Fibroblast of villous mesenchyme (primary cell): ENCODE measurements at places on chromosomes 12 and 14. TPM values are rescaled to one million over a fixed set of nuclear protein-coding genes. Genes with fewer than 3 reads are reported as not detected.
A peak's percentile ranks its signal among the peaks of the same experiment; 100 is the strongest.

DNA sequence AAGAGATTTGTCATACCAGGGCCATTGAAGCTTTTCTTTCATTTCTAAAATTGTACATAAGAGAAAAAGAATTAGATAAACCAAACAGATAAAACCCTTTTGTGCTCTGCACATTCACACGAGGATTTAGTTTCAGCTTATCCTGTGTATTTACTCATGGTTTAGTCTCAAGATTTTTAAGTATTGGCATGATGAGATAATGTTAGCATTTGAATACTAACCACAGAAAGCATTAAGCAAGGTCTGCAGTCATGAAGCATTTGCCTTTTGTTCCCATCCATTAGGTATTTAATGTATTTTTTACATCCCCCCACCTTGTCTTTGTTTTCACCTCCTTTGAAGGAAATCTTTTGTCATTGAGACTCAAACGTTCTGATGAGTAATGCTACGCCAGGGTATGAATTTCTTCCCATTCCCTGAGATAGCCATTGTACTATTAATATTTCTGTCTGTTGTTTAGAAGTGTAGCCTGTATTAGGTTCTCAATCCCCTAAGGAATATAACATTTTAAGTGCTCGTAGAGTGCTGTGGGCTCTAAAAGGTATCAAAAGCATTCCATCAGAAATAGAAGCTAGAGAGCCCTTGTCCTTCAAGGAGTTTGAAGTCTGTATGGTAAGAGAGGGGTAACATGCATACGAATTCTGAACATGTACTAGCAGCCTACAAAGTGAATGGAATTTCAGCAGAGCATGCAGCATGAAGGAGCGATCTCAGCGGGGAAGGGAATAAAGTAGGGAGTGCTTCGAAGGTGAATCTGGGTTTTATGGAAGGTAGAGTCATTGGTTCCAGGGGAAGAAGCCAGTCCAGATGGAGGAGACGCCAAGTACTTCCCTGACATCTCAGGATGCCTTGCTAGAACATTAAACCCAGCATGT lies 22.3 kb downstream of the CRADD start:
- peak; percentile 68 for DNase-seq

GRCh38 chr14:95182379-95182778 lies 25.1 kb upstream of the DICER1 start:
- no peak for DNase-seq

GRCh38 chr14:53963320-53964227 lies 6.9 kb upstream of the BMP4 start:
- no peak for DNase-seq

The RBMS2 gene
- total RNA-seq = 21.9 and 32.8 TPM in 2 replicates

GRCh38 chr12:48441069-48441468 lies 31.3 kb upstream of the ANP32D start:
- peak; percentile 89 for DNase-seq

DNA sequence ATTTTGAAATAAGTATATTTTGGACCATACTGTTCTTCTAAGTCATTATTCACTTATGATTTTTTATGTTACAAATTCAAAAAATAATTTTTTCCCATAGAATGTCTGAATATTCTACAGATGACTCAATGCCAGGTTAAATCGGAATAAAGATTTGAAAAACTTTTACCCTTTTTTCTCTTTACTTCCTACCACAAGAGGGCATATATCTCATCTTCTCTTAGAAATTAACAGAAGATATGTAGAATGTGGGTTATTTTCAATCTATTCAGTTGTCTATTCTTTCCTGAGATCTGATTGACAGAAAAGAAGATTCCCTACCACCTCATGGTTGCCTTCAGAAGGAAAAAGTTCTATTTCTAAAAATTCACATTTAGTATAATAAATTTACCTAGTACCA lies 53.0 kb upstream of the KITLG start:
- peak; percentile 7 for DNase-seq

GRCh38 chr12:128643155-128643554 lies 180.6 kb downstream of the SLC15A4 start:
- no peak for DNase-seq

The SLC17A8 gene
- total RNA-seq = not detected in 2 replicates

The LRRC43 gene
- total RNA-seq = 1.6 and 1.7 TPM in 2 replicates

DNA sequence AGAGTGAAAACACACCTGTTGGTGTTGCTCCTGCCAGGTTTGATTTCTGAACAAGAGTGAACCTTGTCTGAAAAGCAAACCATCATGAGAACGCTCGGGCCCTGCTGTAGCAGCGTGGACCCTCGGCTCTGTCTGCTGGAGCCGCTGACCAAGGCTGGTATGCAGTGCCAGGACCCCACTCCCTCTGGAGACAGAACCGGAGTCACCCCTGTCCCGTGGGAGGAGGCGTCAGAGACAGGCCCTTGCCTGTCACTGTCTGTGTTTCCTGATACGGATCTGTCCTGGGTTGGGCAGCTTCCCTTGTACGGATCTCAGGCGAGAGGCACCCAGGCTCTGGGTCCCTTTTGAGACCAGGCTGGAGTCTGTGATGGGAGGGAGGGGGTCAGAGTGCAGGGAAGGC lies 111.6 kb downstream of the ADGRD1 start:
- DNase-seq = no peak

DNA sequence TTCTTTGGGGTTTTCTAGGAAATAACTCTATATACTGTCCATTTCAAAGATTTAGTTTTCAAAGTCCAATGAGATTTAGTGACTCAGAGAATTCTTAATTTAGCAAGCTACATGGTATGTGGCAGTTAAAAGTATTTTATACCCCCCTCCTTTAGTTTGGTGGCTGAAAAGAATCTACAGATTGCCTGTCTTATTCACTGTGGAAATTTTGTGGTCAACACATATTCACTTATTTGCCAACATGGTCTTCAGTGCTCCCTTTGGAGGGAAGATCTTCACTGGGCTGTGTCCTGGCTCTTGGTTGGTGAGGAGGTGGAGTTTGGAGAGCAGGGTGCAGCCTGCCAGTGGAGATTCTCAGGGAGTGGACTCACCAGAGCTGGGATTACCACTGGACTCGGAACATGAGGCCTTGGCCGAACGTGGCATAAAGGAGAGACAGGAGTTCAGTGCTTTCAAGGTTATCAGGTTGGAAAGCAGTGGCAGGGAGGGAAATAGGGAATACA lies 39.8 kb downstream of the SAMD4A start:
- peak; percentile 54 for DNase-seq

The TAS2R31 gene
- 7.3 and 8.4 TPM in 2 replicates for total RNA-seq

DNA sequence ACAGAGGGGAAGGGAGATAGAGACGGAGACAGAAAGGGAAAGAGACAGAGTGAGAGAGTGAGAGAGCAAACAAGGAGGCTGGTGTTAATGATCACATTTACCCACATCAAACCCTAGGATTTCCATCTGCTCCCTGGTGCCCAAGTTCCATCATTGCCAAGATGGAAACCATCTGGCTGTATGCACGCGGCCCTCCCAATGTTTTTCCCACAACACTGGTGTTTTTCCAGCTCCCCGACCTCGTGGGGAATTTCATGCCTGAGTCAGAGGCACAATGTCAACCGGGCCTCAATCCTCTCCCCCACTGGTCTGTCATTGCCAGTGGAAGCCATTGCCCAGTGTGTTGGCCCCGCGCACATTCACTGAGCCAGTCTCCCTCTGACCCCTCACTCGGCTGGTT lies 19.9 kb upstream of the BDKRB2 start:
- peak; percentile 36 for DNase-seq

The BDKRB2 gene
- total RNA-seq = 51.5 and 105 TPM in 2 replicates

DNA sequence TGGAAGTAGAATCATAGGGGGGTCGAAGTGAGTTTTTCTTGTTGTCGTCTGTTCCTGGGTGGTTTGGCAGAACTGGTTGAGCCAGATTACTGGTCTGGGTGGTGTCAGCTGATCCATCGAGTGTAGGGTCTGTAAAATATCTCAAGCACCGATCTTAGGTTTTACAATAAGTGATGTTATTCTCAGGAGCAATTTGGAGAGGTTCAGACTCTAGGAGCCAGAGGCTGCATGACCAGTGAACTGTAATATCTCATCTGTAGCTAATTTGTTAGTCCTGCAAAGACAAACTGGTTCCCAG lies 9.7 kb upstream of the SERPINA1 start:
- DNase-seq = no peak

The NANOG gene
- not detected in 2 replicates for total RNA-seq

- DNase-seq = peak; percentile 19
Observed at GRCh38 chr12:92363295-92364146, 217.9 kb upstream of the BTG1 start.

- DNase-seq = peak; percentile 35
Observed at GRCh38 chr12:111841236-111841749, 735 bp upstream of the MAPKAPK5 start.

DNA sequence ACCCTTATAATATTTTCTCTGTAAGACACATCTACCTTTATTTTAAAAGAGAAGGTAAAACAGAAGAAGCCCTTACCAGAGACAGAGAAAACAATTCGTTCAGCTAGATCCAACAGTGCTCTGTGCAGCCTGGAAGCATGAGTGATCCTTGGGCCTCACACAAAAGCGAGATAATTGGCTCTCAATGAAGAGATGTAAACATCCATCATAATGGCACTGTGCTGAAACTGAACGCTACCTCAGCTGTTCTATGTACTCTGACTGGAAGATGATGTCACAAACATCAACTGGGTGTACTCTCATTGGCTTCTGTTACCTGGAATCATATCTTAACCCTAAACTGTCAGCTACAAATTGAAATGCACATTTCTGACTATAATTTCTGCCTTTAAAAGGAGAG lies at the start of gene MGAT4C:
Gene MGAT4C, minus strand, starts transcription at position 229 of the 400 bp plus-strand sequence.
- no peak for DNase-seq

The OR4E2 gene
- total RNA-seq = not detected in 2 replicates

DNA sequence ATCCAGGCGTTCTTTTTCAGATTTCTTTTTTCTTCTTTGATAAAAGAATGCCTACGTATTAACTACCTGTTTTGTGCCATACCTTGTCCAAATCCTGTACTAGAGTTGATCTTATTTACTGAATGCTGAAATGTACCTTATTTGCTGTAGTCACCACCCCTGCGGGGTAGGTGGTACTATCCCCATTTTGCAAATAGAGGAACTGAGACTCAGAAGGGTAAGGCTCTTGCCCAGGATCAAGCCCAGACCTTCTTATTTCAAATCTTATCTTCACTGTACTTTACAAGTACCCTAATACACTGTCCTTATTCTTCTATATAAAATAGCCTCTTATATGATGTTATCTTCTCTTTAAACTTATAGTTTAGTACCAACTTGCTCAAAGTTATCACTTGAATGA lies 206.5 kb downstream of the SLC41A2 start:
- DNase-seq = no peak

DNA sequence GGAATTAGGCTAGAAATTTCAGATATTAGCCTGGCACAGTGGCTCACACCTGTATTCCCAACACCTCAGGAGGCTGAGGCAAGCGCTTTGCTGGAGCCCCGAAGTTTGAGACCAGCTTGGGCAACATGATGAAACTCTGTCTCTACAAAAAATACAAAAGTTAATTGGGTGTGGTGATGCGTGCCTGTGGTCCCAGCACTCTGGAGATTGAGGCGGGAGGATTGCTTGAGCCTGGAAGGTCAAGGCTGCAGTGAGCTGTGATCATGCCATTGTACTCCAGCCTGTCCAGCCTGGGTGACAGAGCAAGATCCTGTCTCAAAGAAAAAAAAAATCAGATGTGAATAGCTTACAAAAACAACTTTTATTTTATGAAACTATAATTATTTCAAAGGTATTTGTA lies 15.1 kb downstream of the FRMD6 start:
- DNase-seq = no peak

The FERMT2 gene
- 266 and 320 TPM in 2 replicates for total RNA-seq

The GLIPR1 gene
- 51.5 and 60.0 TPM in 2 replicates for total RNA-seq

GRCh38 chr12:115570069-115570777 lies 707.3 kb downstream of the MED13L start:
- peak; percentile 1 for DNase-seq

- peak; percentile 11 for DNase-seq
Observed at GRCh38 chr12:52380271-52380694, 5.2 kb downstream of the KRT84 start.

DNA sequence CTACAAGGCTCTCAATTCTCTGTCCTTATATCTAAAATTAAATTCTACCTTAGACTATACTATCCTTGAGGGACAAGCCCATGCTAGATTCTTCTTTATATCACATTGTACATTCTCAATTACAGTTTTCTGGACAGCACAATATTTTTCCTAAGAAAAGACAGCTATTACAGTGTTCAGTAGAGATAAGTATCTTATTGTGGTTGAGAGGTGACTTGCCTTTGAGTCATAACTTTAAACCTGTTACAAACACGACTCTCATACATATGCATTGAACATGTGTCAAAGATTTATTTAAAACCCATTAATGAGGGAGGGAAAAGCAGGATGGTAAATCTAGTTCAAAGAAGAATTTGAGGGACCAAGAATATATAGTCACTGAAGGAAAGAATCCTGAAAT lies 61.1 kb downstream of the TPH2 start:
- no peak for DNase-seq

The PGF gene
- 0.64 and 0.86 TPM in 2 replicates for total RNA-seq

The AQP5 gene
- total RNA-seq = not detected in 2 replicates

DNA sequence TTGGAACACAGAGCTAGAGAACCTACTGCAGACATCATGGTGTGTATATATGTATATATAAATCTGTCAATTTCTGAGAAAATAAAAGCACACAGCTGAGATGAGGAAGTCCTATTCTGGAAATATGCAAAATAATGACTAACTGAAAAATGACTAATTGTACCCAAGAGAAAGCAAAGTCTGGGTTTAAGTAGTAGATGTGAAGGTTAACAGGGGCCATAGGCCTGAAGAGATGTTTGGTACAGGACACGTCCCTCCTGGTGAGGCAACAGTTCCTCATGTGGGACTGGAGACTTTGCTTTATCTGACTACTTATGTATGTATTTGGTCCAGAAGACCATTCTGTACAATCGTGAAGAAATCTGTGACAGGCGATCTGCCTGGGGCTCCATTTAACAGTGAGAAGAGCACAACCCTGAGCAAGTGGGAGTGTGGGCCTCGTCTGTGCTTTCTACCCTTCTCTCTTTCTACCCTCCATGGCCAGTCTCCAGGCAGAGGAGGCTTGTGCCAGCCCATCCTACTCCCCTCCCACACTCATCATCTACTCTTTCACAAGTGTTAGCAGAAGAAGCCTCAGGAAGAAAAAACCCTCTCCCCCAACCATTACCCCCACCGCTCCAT lies 67.5 kb downstream of the SLC41A2 start:
- no peak for DNase-seq

The DPY19L2 gene
- 9.0 and 11.2 TPM in 2 replicates for total RNA-seq

The SDR9C7 gene
- total RNA-seq = not detected in 2 replicates

- peak; percentile 14 for DNase-seq
Observed at GRCh38 chr12:85951823-85952222, 77.7 kb downstream of the NTS start.

GRCh38 chr12:2129076-2129475 lies 76.3 kb downstream of the CACNA1C start:
- DNase-seq = peak; percentile 38

GRCh38 chr14:103247169-103247606 lies 86.8 kb upstream of the EIF5 start:
- no peak for DNase-seq

GRCh38 chr14:20400965-20401593 lies 12.2 kb downstream of the TEP1 start:
- DNase-seq = no peak

DNA sequence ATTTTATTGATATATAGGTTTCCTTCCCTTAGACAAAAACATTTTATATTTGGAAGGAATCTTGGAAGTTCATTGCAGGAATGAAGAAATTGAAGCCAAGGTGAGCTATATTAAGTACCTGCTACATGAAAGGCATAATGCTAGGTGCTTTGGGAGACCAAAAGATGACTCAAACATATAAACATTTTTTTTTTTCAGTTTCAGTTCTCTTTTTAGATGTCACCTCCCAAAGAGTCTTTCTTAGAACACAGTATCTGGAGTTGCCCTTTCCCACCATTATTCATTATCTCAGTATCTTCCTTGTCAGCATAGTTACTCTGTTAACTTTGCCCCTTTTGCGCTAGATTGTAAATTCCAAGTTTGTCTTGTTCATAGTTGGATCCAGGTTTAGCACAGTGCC lies 1.1 kb downstream of the LIN52 start:
- DNase-seq = no peak
